CD8-positive, alpha-beta T cell (primary cell): ENCODE measurements at places on chromosomes 11 and 22. TPM values are rescaled to one million over a fixed set of nuclear protein-coding genes. Genes with fewer than 3 reads are reported as not detected.

DNA sequence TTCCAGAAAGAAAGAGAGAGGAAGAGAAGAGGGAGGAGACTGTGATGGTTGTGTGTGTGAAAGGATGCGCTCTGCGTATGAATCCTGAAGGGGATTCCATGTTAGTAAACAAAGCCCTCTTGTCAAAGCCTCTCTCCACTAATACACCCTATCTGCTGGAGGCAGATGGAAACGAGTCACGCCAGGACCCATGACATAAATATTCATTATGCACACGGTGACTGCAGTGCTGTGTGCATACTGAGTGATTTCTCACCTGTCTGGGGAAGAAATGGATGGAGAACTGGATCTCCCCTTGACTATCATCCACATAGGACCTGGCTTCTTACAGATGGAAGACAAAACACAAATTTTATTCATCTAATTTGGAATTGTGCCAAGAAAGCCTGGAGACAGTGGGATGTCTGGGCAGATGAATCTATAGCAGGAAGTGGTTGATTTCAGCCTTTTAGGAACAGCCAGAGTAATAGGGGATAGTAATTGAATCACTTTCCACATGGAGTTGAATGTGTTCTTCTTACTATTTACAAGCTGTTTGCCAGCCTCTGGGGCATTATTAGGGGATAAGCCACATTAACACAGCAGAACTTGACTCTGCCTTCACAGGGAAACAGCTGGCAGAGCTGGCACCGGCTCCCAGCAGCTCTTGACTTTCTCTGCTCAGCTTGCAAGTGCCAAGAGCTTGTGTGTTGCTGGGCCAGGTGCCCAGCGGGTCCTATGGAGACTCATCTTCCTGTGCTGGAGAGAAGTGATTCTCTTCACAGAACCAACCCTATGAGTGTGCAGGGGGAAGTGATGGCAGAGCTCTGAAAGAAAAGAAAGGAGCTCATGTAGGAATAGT is 9.0 kb downstream of the MTNR1B start:
- no peak for DNase-seq

PHOX2A gene
- not detected for total RNA-seq

VPREB1 gene
- total RNA-seq = not detected

- DNase-seq = no peak
Measured at GRCh38 chr22:30206944-30207343, 39.6 kb downstream of the LIF start.

CDON gene
- 1.00 TPM for total RNA-seq

- DNase-seq = no peak
Measured at GRCh38 chr22:22408731-22409696, 99.5 kb downstream of the ZNF280B start.
